NK-92 treated with Interleukin-12 subunit alpha and Interleukin-12 subunit beta, amount 100 ng/mL, for 24 hours (cell line): ENCODE measurements at places on chromosomes 3 and 15.

GRCh38 chr15:26146202-26146601 is 283.1 kb upstream of the ATP10A start:
- DNase-seq: no peak

- no peak for DNase-seq
Observed at GRCh38 chr15:90203473-90203872, 2.3 kb downstream of the SEMA4B start.

DNA sequence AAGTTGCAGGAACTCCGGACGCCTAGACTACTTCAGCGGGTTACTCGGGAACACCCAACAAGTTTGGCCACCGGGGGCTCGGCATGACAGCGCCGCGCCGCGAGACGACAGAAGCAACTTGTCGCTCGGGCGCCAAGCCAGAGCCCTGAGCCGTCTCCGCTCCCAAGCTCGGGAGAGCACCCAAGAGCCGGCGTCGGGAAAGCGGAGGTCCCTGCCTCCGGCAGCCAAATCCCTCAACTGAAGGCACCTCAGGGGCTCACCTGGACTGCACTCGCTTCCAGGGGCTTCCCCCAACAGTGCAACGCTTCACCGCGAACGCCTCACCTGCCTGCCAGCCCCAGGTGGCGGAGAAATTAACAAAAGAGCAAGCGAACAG is 640 bp downstream of the MB21D2 start:
- no peak for DNase-seq

DNA sequence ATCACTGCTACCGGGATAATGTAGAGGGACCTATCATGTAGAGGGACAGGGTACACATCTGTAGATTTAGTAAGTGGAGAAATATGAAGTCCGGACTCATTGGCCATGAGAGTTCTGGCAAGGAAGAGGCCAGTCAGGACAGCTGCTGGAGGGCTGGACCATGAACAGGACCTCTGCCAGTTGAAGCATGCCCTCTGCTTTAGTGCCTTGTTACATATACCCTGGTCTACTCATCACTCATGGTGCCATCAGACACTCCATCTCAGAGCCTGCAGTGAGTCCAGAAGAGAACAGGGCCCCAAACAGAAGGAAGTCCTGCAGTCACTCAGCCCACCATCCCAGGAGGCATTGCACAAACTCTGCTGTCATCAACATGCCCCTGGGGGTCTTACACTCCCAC is 54.7 kb upstream of the CA12 start:
- no peak for DNase-seq

- DNase-seq: no peak
Observed at GRCh38 chr15:70154718-70155347, 57.1 kb upstream of the TLE3 start.

GRCh38 chr3:27275441-27275990 is 93.7 kb downstream of the NEK10 start:
- no peak for DNase-seq

- DNase-seq: peak; percentile 48
Observed at GRCh38 chr15:69729167-69729748, 276.6 kb downstream of the RPLP1 start.

DNA sequence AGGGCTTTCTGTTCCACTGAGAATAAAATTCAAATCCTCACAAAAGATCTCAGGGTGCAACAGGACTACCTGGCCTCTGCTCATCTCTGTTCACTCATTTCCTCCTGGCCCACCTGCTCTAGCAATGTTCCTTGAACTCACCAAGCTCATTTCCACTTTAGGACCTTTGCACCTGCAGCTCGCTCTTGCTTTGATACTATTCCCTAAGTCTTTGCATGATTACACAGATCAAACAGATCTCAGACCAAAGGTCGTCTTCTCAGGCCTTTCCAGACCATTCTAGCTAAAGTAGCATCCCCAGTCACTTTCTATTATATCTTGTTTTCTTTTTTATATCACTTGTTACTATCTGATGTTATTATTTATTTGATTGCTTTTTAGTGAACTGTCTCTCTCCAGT is 54.7 kb downstream of the B3GNT5 start:
- no peak for DNase-seq

- DNase-seq: no peak
Observed at GRCh38 chr3:61858054-61858453, 296.7 kb downstream of the PTPRG start.

- DNase-seq: no peak
Observed at GRCh38 chr15:64398575-64398974, 10.9 kb downstream of the TRIP4 start.

DNA sequence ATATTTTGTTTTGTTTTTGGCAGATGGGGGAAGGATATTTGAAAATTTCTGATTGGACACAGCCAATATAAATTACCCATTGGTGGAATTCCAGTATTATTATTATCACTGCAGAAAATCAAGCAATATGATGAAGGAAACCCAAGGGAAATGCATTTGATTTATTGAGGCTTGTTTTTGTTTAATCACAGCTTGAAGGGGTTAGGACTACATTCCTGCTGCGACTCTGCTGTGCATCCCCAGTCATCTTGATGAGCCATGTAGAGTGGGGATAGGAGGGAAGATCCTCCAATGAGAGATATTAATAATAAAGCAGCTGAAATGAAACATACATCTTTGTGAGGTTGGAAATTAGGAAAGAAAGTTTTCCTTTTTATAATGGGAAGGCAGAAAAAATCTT is 208.6 kb downstream of the GAP43 start:
- no peak for DNase-seq

DNA sequence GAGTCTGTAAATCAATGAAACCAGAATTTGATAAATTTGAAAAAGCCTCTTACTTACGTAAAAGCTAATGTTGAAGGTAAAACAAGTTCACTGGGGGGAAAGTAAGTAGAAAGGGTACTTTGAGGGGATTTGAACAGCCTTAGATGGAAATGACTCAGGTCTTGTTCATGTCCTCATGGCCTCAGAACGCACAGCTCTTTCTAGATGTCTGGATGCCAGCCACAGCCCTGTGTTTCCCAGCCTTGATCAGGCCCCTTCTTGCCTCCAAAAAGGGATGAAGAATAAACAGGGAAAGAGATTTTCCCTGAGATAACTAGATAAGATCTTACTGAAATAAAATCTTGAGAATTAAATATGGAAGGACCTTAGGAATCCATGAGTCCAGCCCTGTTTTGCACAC is 237.1 kb upstream of the GOLGA6L4 start:
- DNase-seq: no peak

- no peak for DNase-seq
Observed at GRCh38 chr15:47186075-47186474, 531.2 kb upstream of the SEMA6D start.

GRCh38 chr3:23404246-23404645 is 201.1 kb downstream of the UBE2E2 start:
- no peak for DNase-seq

- no peak for DNase-seq
Observed at GRCh38 chr3:50294492-50295403, 2.5 kb upstream of the IFRD2 start.

DNA sequence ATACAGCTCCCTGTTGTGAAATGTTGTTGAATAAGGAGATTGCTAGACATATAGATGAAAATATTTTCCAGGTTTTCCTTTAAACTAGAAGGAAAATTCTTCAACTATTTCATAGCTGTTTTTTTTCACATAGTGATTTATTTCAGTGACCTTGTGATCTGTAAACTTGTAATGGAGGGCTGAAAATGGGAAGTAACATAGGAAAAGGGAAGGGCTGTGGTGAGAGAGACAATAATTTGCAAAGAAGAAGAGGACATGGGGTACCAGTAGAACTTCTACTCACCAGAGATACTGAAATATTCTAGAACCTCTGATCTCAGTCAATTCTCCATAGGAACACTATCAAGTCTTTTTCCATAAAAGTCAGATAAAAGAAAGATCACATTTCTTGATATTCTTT is 60.4 kb downstream of the PLS1 start:
- no peak for DNase-seq

DNA sequence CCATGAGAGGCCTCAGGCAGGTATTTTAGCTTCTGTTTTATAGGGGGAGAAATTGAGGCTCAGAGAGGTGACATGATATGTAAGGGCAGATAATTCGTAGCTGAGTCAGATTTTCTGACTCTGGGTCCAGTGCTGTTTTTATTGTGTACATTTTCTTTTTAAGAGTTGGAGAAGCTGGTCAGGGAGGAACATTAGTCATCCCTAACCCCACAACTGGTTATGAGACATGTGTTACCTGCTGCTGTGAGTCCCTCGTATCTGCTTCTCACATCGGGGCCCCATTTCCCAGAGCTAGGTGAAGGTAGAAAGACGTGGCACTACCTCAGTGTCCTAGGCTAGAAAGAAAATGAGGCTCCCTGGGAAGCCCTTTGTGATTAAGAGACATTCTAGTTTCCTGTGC is 28.6 kb downstream of the GALNT15 start:
- peak; percentile 14 for DNase-seq

- DNase-seq: no peak
Observed at GRCh38 chr15:55277715-55278114, 11.9 kb downstream of the RAB27A start.

- DNase-seq: no peak
Observed at GRCh38 chr15:99863550-99864198, 130.4 kb upstream of the LYSMD4 start.

- no peak for DNase-seq
Observed at GRCh38 chr3:31284776-31285175, 247.9 kb upstream of the STT3B start.
